Stimulated activated CD4-positive, alpha-beta T cell treated with anti-CD3 and anti-CD28 coated beads, Interleukin-2, amount 100 ng/mL, for 24 hours (primary cell): ENCODE measurements at places on chromosomes 16 and 17.
A peak's percentile ranks its signal among the peaks of the same experiment; 100 is the strongest.

DNA sequence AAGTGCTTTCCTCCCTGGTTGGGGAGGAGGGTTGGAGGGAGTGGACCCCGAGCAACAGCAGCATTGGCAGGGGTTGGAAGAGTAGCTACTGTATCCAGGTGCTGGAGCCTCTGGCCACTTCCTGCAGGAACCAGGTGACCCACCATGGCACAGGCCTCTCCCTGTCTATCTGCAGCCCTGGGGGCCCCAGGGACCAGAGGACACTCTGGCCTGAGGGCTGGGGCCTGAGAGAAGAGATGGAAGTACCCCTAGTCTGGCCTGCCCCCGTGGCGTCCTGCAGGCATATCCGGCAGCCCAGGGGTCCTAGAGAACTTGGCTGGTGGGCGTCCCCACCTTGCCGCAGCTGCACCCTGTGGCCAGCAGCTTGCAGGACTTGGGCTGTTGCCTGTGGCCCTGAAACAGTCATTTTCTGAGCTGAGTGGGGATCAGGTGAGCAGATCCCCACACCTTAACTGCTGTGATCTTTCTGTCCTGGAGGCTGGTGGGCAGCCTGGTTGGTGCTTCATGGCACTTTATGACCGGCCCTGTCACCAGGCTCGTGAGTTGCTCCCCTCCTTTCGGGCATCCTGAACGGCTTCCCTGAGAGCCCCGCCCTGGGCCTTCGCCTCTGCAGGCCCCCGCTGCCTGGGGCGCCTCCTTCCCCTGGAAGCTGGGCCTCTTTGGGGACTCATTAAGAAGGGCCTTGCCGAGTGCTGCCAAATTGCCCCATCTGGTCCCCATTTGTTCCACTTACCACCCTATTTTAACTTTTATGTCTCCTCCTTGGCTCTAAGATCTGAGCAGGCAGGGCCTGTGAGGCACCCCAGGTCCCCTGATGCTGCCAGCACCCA lies 298.6 kb downstream of the SEC14L1 start:
- peak; percentile 41 for DNase-seq

DNA sequence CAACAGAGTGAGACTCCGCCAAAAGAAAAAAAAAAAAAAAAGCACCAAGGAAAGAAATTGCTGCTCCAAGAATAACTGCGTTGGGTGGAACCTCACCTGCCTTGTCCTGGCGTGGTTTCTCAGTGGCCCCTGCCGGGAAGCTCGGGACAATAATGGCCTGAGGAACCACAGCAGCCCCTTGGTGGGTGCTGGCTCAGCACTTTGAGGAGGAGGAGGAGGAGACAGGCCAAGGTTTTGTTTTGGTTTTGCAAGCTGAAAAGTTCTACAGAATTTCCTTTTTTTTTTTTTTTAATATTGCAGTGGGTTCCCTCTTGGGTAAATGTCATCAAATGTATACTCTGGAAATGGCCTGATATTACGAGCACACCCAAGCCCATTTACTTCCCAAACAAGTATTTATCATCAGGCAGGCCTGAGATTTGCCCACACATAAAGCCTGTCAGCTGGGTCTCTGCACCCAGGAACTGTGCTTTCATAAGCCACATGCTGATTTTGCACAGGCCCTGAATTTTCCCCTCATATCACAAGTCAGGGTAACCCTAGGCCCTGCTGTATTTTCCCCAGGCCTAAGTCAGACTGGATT lies 78.3 kb downstream of the SOCS1 start:
- DNase-seq = no peak

- no peak for DNase-seq
Measured at GRCh38 chr17:362721-363120, 10.1 kb upstream of the RPH3AL start.

GRCh38 chr17:66076546-66077190 lies 115.3 kb downstream of the CEP112 start:
- DNase-seq = no peak

DNA sequence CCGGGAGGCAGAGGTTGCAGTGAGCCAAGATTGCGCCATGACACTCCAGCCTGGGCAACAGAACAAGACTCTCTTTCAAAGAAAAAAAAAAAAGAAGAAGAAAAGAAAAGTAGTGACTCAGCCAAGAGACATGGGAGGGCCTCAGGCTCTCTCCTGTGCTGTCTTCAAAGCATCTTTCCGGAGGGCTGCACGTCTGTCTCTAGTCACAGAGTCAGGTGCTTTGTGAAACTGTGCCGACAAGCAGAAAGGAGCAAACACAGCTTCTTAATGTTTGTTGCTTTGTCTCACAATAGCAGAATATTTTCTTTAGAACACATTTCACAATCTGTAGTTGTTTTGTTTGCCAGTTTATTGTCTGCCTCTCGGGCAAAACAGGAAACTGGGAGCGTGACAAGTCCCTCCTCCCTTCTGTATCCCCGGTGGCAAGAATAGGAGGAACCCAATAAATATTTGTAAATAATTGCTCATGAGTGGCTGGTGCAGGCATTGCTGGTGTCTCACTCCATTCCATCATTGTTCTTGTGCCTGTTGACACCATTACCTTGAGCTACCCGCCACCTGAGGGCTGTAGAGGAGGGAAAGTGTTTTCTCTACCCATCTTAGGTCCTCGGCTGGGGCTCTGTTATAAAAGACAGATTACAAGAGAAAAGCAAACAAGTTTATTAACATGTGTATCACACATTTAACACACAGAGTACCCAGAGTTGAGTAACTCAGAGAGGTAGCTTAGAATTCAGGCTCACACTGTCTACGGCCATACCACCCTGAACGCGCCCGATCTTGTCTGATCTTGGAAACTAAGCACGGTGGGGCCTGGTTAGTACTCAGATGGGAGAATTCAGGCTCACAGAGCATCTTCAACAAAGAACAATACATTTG lies 5.5 kb downstream of the GAST start:
- DNase-seq = no peak

DNA sequence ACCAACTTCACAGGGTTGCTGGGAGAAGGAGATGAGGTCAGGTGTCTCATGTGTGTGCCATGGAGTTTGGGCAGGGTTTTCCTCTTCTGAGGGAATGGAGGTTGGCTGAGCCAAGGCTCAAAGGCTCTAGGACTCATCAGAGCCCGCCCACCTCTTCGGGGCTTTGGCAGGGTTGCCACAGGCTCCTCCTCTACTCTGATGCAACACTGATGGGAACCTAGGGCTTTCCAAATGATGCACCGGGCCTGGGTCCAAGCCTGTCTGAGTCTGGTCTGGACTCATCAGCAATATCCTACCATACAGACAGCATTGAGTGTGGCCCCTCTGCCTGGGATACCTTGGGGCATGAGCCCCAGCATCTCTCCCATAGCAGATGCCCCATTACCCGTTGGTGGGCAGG lies 59.5 kb upstream of the LHX1 start:
- no peak for DNase-seq

- DNase-seq = peak; percentile 55
Measured at GRCh38 chr16:12535535-12536411, 267.9 kb downstream of the CPPED1 start.

- peak; percentile 74 for DNase-seq
Measured at GRCh38 chr17:49575679-49576087, at the start of gene NXPH3. Gene NXPH3, plus strand, starts transcription at chr17:49575871. Its CDS starts 349 bp downstream, at chr17:49576220.

DNA sequence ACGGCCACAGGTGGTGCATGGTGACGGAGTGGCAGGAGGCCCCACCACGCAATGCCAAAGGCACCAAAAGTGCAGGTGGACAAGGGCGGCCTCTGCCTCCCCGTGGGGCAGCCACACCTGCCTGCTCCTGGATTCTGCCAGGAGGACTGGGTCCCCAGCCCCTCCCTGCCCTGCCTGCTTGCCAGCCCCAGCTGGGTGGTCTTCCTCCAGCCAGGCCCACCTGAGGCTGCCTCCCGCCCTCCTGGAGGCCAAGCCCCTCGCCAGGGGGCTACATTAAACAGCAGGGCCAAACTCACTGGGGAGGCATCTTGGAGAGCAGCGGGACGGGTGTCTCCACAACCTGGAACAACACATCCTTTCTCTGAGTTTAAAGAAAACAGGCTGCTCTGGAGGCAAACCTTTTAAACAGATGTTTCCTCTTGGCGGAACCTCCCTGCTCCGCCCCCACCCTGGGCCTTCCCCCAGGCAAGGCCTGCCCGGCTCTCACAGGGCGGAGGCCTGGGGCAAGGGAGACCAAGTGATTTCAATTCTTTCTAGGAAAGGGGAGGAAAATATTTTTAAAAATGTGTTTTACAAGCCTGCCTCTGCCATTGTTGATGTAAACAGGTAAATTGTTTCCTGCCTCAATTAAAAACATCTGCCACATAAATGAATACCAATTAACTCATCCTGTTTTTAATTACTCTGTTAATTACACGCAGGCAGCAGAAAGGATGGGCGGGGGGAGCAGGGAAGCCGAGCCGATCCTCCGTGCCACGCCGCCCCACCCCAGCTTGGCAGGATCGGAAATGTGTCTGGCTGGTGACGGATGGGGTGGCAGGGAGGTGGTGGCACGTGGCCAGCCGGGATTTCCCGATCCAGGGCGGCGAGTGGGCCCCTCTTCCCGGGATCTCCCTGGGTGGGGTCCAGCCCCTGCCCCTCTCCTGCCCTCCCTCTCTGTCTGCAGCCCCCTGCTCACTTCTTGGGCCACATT lies 54.4 kb upstream of the PABPN1L start:
- DNase-seq = no peak

DNA sequence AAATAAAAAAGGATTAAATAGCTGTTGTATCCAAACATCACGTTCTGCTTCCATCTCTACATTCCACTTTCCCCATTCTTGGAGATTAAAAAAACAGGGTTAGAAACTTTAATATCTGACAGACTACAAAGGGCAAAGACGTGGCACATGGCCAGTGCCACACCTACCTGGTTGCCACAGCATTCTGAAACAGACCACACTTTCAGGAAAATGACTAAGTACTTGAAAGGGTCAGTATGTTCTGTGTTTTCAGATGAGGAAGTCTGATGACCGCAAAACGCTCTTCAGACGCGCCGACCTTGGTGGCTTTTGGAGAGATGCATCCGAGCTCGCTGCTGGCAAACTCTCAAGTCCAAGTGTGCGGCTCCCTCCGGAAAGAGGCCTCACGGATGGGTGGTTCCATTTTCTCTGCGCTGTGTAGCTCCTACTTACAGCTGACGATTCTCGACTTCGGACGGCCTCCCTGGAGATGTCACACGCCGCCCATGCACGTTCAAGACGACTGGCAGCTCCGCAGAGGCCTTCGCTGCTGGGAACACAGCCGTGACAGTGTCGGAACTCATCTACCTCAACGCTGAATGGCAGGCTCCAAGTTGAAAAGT lies 15.5 kb downstream of the MAP1LC3B start:
- DNase-seq = no peak

- no peak for DNase-seq
Measured at GRCh38 chr17:75063201-75063600, 16.2 kb downstream of the KCTD2 start.

DNA sequence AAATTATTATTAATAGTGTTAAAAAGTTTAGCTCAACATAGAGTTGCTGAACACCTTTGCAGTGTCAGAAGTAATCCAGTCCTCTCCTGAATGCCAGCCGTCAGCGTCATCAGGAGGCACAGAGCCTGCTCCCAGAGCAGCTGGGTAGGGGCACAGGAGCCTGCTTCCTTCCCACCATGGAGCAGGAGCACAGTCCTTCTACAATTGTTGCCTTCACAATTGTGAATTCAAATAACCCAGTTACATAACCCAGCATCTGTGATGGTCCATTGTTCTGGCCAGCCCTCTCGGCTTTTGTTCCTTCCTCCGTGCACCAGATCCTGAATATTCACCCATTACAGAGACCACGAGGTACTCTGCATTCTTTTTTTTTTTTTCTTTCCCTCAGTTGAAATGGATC lies 393.9 kb upstream of the MAF start:
- DNase-seq = no peak

- DNase-seq = peak; percentile 60
Measured at GRCh38 chr16:57284209-57284951, at the start of gene PLLP. Gene PLLP, minus strand, starts transcription at chr16:57284672. Its CDS starts 132 bp downstream, at chr16:57284540.

- DNase-seq = no peak
Measured at GRCh38 chr16:6977916-6978315, 354.7 kb upstream of the RBFOX1 start.

DNA sequence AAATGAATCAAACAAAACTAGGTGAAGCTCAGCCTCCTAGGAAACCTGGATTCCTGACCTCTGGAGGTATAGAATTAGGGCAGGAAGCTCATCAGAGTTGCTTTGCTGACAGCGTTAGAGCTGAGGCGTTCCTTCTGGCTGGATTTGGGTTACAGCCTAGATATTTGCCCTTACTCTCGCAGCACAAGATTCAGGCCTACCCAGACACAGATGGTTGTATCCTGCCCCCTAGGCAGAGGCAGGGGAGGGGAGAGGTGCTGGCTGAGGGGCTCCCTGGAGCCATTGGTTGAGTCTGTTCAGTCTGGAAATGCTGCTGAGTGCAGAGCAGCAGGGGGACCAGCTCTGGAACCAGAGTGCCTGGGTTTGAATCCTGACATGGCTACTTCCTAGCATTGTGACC lies 78.4 kb downstream of the MPRIP start:
- no peak for DNase-seq

- DNase-seq = no peak
Measured at GRCh38 chr16:5882087-5882640, 784.6 kb upstream of the EEF2KMT start.
